ENCODE measurements at places on chromosomes 3 and 15.

DNA sequence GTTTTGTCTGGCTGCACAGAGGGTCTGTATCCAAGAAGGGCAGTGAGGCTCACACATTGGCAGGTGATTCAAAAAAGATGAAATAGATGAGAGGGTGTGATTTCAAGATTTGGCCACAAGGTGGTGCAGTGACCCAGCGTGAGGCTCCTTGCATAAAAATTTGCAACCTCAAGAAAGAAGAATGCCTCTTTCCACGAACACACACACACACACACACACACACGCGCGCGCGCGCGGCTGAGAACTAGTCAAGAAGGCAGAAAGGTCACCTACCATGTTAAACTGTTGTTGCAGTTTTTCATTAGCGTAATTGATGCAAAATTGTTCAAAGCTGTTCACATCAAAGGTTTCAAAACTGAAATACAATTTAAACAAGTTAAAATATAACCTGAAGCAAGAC is 39.2 kb downstream of the MYO5C start:
- peak; percentile 87 for DNase-seq

DNA sequence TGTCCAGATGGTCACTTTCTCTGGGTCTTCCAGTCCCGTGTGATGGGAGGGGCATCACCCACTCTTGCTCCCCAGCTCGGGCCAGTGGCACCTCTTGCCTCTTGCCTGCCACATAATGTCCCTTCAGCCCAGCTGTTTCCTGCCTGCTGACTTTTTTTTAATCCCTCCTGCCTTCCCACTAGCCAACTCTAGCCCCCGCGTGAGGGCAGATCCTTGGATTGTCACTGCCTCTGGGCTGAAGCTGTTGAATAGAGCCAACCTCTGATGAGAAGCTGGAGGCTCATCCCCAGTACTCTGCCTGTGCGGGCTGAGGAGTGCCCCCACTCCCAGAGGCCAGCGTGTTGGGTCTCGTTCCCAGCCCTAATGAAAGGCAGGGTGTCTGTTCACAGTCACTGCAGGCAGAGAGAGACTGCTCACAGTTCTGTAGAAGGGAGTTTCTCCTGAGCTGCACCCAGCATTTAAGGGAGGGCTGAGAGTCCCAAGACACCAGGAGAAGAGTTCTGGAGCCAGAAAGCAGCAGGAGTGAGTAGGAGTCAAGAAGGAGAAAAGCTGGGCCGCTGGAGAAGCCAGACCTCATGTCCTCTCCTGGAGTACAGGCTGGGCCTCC is 30.1 kb upstream of the TIMP4 start:
- DNase-seq: no peak

- no peak for DNase-seq
Observed at GRCh38 chr15:94523873-94524272, 292.5 kb downstream of the MCTP2 start.

GRCh38 chr3:38645076-38645475 is 4.4 kb downstream of the SCN5A start:
- no peak for DNase-seq

DNA sequence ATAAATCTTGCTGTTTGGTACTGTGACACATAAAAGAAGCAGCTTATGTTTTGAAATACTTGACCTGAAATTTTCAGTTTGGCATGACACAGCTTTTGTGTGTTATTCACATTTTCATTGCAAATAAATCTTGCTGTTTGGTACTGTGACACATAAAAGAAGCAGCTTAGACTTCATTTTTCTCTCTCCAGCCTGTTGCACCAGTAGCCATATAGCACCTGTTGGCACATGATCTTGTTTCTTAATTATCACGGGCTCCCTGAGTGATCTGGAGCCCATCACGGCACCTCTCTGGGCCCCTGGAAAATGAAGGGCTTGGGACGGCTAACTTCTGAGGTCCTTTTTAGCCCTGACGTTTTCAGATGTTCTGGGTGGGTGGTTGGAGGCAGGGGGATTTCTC is 77.4 kb upstream of the SLCO3A1 start:
- DNase-seq: no peak

DNA sequence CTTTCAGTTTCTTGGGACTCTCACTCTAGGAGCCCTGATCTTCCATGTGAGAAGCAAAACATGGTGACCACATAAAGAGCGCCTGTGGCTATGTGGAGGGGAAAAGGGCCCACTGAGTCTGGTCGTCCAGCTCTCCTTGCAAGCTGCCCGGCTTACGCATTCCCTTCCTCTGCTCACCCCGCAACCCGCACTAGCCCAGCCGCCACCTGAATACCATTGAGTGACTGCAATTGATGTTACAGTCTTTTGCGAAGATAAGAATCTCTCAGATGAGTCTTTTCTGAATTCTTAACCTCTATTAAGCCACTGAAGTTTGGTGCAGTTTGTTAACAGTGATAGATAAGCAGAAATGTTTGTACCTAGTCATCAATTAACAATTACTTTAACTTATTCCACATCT is 589.0 kb upstream of the DPPA4 start:
- no peak for DNase-seq

DNA sequence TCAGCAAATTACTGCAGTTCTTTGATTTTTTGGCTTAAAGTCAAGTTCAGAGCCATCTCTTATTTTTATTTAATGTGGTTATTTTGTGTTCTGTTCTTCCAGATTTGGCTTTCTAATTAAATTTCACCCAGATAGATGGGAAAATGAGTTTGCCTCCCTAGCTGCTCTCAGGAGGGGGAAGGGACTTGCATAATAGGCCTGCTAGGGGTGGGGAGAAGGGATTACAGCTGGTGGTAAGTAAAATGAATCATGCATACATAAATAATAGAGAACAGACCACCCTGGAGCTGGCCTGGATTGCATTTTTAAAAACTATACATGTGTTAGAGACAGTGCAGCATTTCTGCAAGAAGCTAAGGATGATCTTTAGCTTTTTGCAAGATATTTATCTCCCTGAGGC is 3.9 kb upstream of the PXYLP1 start:
- no peak for DNase-seq

DNA sequence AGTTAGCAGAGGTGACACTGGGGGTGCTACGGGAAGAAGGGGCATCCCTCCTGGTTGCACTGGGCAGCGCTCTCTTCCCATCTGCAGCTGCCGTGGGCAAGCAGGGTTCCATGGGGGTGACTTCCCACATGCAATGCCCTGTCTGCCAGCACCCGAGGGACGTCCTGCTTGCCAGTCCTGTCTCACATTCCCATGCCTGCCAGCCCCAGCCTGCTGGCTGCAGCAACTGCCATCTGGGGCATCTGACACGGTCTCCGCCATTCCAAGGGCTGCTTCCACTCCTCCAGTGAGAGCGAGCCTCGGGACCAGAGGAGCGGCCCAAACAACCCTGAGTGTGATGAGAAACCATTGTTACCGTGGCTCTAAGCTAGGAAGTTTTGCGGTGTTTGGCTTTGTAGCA is 45.4 kb upstream of the RPL32 start:
- DNase-seq: no peak

DNA sequence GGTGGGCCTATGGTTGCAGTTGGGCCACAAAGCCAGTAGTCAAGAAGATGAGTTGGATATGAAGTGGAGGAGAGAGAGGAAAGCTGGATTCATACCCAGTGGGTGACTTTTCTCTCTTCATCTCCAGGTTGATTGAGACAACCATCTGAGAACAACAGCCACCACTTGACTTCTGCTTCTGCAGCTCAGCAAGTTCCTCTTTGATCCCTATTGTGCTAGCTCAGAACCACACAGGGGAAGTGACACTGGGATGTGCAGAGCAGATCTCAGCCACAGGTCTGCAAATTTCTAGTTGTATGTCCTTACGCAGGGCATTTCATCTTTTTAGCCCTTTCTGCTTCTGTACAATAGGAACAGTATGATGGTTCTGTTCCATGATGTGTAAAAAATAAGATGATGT is 459.2 kb upstream of the ARRDC4 start:
- no peak for DNase-seq

DNA sequence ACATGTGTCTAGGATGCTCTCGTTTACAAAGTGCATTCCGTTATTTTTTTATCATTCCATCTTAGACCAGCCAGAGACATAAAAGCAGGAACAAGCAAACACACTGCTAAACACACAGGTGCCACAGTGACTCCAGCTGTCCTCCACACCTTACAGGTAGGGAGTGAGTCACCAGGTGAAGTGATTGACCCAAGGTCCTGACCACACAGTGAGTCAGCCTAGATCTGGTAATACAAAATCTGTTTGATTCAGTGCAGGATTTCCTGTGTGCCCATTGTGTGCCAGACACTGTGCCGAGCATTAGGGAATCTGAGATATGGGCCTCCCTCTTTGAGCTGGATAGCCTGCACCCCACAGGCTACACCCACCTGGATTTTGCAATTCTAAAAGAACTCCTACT is 16.7 kb upstream of the BFSP2 start:
- no peak for DNase-seq

GRCh38 chr15:29083858-29084257 is 185.8 kb downstream of the NSMCE3 start:
- DNase-seq: no peak

DNA sequence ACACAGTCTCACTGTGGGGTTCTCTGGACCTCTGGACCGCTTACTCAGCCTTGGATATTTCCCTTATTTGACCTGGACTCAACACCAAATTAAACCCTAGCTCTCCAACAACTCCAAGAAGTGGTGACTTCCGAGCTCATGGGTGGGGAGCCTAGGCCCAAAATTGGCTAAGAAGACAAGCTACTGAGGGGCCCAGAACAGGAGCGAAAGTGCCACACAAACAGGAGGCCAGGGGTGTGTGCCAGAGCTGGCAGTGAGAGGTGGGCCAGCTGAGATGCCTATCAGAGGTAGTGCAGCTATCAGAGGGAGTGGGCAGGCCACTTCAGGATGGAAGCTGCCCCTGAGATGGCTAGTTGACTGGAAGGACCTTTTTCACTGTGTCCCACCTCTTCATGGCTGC is 151.1 kb upstream of the PRR20G start:
- DNase-seq: peak; percentile 36

- DNase-seq: no peak
Observed at GRCh38 chr15:74316141-74316540, 51.3 kb downstream of the CYP11A1 start.

DNA sequence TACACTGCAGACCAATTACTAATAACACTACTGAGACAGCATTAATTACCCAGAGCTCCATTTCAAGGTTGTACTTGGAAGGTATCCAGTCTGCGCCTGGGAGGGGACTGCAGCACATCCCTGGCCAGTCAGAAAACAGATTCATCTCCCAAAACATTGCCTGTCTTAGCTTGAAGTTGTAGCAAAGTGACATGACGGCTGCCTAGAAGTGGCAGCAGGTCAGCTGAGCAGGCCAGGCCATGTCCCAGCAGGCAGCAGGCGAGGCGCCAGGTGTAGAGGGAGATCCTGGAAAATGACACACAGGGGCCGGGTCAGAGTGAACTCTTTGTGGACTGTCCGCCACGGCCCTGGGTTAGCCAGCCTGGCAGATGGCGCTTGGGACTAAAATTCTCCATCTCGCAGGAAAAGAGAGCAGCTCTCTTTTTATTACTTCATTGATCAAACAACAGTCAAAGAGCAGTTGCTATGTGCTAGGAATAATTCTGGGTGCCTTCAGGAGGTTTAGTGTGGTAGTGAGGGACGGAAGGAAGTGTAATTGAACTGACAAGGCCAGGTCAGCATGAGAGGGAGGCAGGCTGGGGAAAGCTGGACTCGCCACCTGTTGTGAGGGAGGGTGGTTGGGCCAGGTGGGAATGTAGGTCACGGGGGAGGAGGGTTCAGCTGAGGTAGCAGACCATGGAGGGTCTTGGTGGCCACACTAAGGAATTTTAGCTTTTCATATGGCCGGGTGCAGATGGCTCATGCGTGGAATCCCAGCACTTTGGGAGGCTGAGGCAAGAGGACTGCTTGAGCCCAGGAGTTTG is 1.3 kb upstream of the MAP6D1 start:
- peak; percentile 40 for DNase-seq

- DNase-seq: no peak
Observed at GRCh38 chr3:35817216-35817615, 177.9 kb downstream of the ARPP21 start.

GRCh38 chr3:29581311-29581710 is 300.4 kb downstream of the RBMS3 start:
- no peak for DNase-seq

- no peak for DNase-seq
Observed at GRCh38 chr3:128813097-128813496, 66.3 kb upstream of the ACAD9 start.

- DNase-seq: no peak
Observed at GRCh38 chr3:88744896-88745295, 362.5 kb upstream of the EPHA3 start.

- DNase-seq: no peak
Observed at GRCh38 chr3:129868912-129869311, 24.6 kb downstream of the TMCC1 start.

DNA sequence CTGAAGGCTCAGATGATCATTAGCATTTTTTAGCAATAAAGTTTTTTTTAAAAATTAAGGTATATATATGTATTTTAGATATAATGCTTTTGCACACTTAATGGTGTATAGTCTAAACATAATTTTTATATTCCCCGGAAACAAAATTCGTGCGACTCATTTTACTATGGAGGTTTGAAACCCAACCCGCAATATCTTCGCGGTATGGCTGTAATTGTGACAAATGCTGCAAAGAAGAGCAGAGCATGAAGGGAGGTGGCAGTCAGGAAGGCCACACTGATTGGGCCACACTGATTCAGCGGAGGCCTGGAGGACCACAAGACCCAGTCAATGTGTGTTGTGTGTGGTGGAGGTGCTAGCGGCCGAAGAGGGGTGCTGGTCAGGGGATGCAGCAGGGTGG is 4.5 kb upstream of the CYP8B1 start:
- no peak for DNase-seq

GRCh38 chr15:65323071-65323511 is 18.6 kb downstream of the RNU5B-1 start:
- DNase-seq: no peak

DNA sequence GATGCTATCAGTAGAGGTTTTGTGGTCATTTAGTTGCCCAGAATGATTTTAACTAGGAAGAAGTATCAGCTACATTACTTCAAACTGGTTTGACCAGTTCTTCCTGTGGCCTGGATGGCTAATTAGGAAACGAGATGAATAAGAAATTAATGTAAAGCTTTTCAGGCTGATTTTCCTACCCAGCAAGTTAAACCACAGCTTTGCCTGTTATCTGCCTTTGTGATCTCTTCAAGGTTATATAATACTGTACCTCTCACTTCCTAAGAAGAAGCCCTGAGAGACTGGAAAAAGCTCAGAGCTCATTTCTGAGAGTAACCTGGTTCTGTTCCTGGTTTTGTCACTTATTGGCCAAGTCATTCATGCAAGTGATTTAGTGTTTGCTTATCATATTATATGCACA is 782.2 kb upstream of the GOLIM4 start:
- DNase-seq: no peak

GRCh38 chr3:98735761-98736269 is 27.3 kb upstream of the ST3GAL6 start:
- no peak for DNase-seq
